Thyroid gland (tissue), 4 donors: ENCODE measurements at places on chromosomes 16 and 17. TPM values are rescaled to one million over a fixed set of nuclear protein-coding genes. Genes with fewer than 3 reads are reported as not detected.
A peak's percentile ranks its signal among the peaks of the same experiment; 100 is the strongest.

DNA sequence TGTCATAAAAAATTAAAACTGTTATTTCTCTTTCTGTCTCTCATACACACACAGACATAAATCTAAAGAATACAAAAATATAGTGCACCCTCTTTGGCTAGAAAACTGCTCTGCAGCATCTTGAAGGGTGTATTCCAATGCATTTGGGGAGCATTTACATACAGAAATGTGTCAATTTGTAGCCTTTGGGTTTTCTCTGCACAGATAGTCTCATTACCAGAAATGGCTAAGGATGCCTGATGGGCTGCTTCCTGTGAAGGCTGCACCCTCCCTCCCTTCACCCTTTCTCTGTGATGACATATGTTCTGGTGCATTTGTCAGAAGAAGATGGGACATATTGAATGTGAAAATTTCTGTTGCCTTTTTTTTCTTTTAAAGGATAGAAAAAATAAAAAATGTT is 1239.3 kb downstream of the CDH11 start:
- no peak overlapping the region for H3K4me3 ChIP-seq
- DNase-seq: no peak
- no peaks in the 10 kb centered on the region for H3K4me1 ChIP-seq
- H3K36me3 ChIP-seq: no peaks in the 10 kb centered on the region
- no peaks in the 10 kb centered on the region for H3K27me3 ChIP-seq
- H3K27ac ChIP-seq: no peak overlapping the region

DNA sequence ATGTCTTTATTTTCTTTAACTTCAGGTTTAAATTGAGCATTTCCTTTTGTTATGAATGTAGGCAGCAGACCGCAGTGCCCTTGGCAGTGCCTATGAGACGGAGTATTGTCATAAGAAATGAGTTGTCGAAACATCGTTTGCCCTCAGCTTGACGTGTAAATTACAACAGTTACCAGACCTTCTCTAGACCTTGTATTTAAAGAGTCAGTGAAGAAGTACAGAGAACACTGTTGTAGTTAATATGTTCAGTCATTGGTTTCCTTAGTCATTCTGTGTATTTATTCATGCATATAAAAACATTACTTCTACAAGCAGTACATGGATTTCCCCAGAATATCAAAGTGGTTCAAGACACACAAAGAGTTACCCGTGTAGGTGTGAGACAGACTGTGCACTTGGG is 19.0 kb downstream of the IRF8 start:
- no peak overlapping the region for H3K27ac ChIP-seq
- no peak overlapping the region for H3K4me3 ChIP-seq
- no peak for DNase-seq
- no peaks in the 10 kb centered on the region for H3K4me1 ChIP-seq
- no peaks in the 10 kb centered on the region for H3K27me3 ChIP-seq
- no peaks in the 10 kb centered on the region for H3K36me3 ChIP-seq

GRCh38 chr16:50688083-50688482 is 5.3 kb upstream of the NOD2 start:
- DNase-seq: no peak

DNA sequence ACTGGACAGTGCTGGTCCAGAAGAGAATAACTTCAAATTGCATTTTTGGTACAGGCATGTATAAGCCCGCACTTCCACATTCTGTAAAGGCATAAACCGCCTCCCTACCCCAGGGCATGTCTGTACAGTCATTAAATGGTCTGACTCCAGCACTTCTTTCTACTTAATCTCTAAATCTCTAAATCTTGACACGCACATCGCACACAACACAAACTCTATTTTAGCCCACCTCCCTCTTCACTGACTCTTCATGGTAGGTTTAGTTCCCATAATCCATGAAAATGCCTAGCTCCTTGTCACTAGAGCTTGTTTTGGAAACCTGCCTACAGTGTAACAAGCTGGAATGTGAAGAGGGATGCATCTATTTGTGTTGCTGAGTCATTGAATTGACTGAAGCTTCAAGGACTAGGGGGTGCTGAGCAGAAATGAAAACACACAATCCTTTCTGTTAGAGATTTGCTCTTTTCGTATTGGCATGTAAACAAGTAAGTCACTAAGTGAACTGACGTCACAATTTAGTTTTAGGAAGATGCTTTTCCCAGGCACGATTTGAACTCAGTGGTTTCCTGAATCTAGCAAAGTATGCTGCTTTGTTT is 1.6 kb upstream of the DUSP14 start:
- peak overlapping the region; percentile 98 for H3K27ac ChIP-seq
- DNase-seq: peak; percentile 34
- H3K4me3 ChIP-seq: peak overlapping the region; percentile 85
- no peaks in the 10 kb centered on the region for H3K27me3 ChIP-seq

- H3K4me3 ChIP-seq: no peak overlapping the region
- peaks cover 21% of the 10 kb centered on the region for H3K4me1 ChIP-seq
- no peaks in the 10 kb centered on the region for H3K27me3 ChIP-seq
Observed at GRCh38 chr16:11689031-11689840, 21.0 kb downstream of the SNN start.

DNA sequence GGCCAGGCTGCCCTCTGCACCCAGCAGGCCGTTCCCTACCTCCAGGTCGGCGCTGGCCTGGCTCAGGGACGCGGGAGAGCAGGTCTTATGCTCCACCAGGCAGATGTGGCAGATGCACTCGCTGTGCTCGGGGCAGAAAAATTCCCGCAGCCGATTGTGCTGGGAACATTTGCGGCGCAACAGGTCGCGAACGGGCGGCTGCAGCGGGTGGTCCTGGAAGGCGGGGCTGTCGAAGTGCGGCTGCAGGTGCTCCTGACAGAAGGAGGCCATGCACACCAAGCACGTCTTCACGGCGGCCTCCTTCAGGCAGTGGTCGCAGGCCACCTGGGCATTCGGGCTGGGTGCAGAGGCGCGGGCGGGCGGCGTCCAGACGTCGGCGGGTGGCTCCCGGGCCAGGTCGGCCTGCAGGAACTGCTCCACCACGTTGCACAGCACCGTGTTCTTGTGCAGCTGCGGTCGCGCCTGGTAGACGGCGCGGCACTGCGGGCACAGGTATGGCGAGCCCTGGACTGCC is 439 bp downstream of the TRIM25 start:
- H3K27ac ChIP-seq: peak overlapping the region; percentile 87
- peak overlapping the region; percentile 84 for H3K4me3 ChIP-seq
- DNase-seq: no peak
- peaks cover 32% of the 10 kb centered on the region for H3K4me1 ChIP-seq
- no peaks in the 10 kb centered on the region for H3K36me3 ChIP-seq
- no peaks in the 10 kb centered on the region for H3K27me3 ChIP-seq

- no peaks in the 10 kb centered on the region for H3K36me3 ChIP-seq
- no peaks in the 10 kb centered on the region for H3K4me1 ChIP-seq
- no peak overlapping the region for H3K27ac ChIP-seq
- DNase-seq: no peak
- H3K27me3 ChIP-seq: no peaks in the 10 kb centered on the region
Observed at GRCh38 chr17:55521186-55521585, 9.9 kb upstream of the SMIM36 start.

DNA sequence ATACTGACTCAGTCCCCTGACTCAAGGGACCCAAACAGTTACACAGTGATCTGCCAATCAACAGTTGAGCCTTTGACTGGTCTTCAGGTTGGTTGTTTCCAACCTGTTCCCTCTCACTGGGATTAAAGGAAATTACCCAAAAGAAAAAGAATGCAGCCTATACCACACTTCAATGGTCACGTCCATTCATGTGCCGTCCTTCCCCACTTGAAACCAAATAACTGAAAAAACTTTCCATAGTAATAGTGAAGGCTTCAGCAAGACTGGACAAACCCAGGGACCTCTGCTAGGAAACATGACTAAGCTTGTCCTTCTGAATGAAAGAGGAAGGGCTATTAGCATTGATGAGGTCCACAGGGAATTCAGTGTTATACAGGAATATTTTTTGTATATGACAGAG is 30.6 kb downstream of the MRPS23 start:
- no peak overlapping the region for H3K27ac ChIP-seq
- no peaks in the 10 kb centered on the region for H3K27me3 ChIP-seq
- peaks cover 8% of the 10 kb centered on the region for H3K4me1 ChIP-seq
- peak; percentile 42 for DNase-seq

DNA sequence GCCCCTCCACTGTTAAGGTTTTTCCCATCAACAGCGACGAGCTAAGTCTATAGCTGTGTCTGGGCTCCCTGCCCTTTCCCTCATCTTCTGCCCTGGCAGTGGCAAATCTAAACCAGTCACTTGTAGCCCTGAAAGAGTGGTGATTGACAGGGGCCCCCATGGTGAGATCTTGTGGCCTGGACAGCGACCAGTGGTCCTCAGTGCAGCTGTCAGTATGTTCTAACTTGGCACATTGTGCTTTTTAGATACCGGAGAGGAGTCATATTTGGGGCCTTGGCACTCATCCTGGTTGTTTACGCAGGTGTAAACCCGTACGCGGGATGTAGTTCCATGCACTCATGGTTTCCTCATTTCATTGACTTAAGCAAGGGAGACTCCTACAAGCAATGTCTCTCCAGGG is 57.5 kb upstream of the ARHGAP44 start:
- H3K4me3 ChIP-seq: no peak overlapping the region
- peaks cover 19% of the 10 kb centered on the region for H3K4me1 ChIP-seq
- no peak for DNase-seq
- no peaks in the 10 kb centered on the region for H3K36me3 ChIP-seq

- H3K4me3 ChIP-seq: no peak overlapping the region
- peaks cover 5% of the 10 kb centered on the region for H3K4me1 ChIP-seq
- no peak for DNase-seq
- no peak overlapping the region for H3K27ac ChIP-seq
- H3K36me3 ChIP-seq: no peaks in the 10 kb centered on the region
Observed at GRCh38 chr17:71176331-71176730, 944.5 kb upstream of the SOX9 start.

DNA sequence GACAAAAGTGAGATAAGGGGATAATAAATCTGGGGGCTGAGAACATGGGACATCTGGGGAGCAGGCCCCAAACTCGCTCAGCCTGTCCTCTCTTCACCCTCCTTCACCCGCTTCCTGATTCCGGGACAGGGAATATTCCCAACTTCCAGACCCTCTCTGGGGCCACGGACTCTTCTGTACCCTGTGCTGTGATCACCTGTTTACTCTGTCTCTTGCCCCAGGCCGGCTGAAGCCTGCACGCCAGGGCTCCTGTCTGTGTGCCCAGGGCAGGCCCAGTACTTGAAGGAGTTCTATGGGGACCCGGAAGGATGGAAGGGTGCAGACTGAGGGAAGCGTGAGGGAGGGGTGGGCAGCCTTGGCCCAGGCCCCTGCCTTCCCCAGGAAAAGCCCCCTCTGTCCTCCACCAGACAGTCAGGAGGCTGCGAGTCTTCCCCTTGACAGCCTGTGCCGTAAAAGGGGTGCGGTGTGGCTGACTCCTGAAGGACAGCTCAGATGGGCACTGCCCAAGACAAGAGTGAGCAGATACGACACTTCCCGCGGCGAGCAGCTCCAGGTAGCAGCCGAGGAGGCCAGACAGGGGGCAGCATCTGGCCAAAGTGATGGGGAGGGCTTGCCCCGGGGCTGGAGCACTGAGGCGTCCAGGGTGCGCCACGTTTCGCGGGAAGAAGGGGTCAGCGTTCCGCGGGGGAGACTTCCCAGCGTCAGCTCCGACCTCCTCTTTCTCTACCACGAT is 1.0 kb upstream of the CCNF start:
- H3K4me3 ChIP-seq: no peak overlapping the region
- H3K36me3 ChIP-seq: no peaks in the 10 kb centered on the region
- H3K4me1 ChIP-seq: peaks cover 6% of the 10 kb centered on the region
- H3K27ac ChIP-seq: peak overlapping the region; percentile 42
- DNase-seq: peak; percentile 32

DNA sequence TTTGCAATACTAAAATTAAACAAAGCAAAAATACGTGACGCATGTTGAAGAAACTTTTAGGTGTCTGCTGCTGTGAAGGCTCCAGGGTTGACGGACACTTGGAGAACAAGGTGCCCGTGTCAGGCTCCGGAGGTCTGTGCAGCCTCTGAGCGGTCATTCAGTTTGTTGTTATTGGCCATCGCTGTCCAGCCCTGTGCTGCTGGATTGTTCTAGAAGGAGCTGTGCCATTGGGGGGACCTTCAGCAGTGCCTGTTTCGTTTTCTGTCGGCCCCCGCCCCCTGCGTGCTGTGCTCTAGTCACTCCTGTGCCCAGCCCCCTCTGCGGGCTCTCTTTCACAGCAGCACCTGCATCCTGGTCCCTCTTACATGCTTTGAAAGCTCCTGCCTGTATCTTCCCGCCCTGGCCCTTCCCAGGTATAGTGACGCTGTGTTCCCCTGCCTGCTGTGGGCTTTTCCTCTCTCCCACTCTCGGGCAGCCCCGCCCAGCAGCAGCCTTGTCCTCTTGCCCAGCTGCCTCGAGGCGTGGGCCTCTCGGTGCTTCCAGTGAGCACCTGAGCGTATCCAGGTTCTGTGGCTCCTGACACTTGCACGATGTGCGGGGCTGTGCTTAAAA is 50.7 kb downstream of the RNF213 start:
- no peaks in the 10 kb centered on the region for H3K4me1 ChIP-seq
- peaks cover 64% of the 10 kb centered on the region for H3K36me3 ChIP-seq
- DNase-seq: peak; percentile 66

DNA sequence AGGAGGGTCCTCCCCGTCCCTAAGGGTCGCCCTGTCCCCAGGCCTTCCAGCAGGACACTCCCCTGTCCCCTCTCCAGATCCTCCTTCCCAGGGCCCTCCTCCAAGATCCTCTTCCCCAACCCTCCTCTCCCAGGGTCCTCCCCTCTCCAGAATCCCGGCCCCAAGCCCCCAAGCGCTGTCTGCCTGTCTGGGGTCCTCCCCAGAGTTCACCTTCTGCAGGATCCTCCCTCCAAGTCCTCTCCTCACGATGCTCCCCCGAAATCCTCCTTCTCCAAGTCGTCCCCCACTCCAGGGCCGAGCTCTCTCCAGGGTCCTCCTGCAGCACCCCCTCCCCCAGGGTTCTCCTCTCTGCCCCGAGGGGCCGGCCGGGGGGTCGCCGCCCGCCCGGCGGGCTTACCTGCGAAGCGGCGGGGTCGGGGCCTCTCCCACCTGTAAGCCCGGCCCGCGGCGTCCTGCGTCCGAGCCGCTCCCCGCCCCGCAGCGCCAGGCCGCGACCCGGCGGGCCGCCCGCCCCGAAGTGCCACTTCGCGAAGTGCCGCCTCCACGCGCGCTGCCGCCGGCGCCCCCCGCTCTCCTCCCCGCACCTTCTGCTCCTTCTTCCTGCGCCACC is 678 bp upstream of the BAIAP2 start:
- no peak overlapping the region for H3K27ac ChIP-seq
- no peaks in the 10 kb centered on the region for H3K36me3 ChIP-seq
- peaks cover 47% of the 10 kb centered on the region for H3K4me1 ChIP-seq

GRCh38 chr16:84562174-84562815 is 55.6 kb downstream of the COTL1 start:
- H3K4me3 ChIP-seq: no peak overlapping the region
- no peaks in the 10 kb centered on the region for H3K4me1 ChIP-seq
- DNase-seq: no peak

- no peaks in the 10 kb centered on the region for H3K4me1 ChIP-seq
- H3K36me3 ChIP-seq: no peaks in the 10 kb centered on the region
- H3K27me3 ChIP-seq: no peaks in the 10 kb centered on the region
- H3K4me3 ChIP-seq: no peak overlapping the region
- no peak for DNase-seq
Observed at GRCh38 chr17:3915581-3915994, 677 bp downstream of the P2RX1 start.

- H3K4me3 ChIP-seq: no peak overlapping the region
- H3K27me3 ChIP-seq: no peaks in the 10 kb centered on the region
- no peaks in the 10 kb centered on the region for H3K4me1 ChIP-seq
- no peaks in the 10 kb centered on the region for H3K36me3 ChIP-seq
Observed at GRCh38 chr17:32307658-32308057, 34.3 kb downstream of the C17orf75 start.

The ENPP7 gene
- total RNA-seq: not detected

The HAGH gene
- 150 TPM for total RNA-seq

The TBC1D3K gene
- total RNA-seq: not detected

The KRT17 gene
- total RNA-seq: not detected

The CLEC3A gene
- not detected for total RNA-seq

The GALR2 gene
- not detected for total RNA-seq

The NTN1 gene
- total RNA-seq: 9.1 TPM

The SMURF2 gene
- 31.4 TPM for total RNA-seq

The C1QL1 gene
- not detected for total RNA-seq

The ITGAX gene
- 3.2 TPM for total RNA-seq

The CASKIN1 gene
- total RNA-seq: 0.56 TPM

The CHP2 gene
- total RNA-seq: not detected
